Tibial nerve (tissue), 4 donors: ENCODE measurements at places on chromosomes 3 and 15. TPM values are rescaled to one million over a fixed set of nuclear protein-coding genes. Genes with fewer than 3 reads are reported as not detected.
A peak's percentile ranks its signal among the peaks of the same experiment; 100 is the strongest.

- DNase-seq: no peak
Observed at GRCh38 chr15:71660501-71660900, 149.9 kb upstream of the NR2E3 start.

DNA sequence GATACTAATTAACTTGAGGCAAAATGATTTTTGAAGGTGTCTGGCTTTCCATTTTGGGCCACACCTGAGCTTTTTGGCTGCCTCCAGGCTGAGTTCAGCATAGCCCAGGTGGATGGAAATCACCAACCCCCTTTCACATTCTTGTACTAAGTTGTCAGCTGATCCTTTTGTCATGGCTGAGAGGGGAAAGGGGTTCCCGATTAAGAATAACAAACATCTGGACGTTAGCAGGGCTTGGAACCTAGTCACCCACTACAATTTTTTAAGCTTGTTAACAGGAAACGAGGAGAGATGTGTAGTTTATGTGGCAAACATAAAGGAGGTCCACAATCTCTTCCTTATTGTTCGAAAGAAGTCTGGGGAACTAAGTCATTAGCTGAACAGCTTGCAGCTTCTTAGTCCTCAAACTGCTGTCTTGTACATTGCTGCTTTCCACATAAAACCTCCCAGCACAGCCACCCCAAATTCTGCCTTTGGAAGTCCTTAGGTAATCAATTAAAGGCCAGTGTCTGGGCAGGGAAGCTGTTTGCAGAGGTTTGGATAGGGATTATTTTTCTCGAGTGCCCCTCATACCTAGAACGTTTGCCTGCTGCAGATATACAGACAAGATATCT is 5.0 kb downstream of the NR2F2 start:
- no peak for DNase-seq

DNA sequence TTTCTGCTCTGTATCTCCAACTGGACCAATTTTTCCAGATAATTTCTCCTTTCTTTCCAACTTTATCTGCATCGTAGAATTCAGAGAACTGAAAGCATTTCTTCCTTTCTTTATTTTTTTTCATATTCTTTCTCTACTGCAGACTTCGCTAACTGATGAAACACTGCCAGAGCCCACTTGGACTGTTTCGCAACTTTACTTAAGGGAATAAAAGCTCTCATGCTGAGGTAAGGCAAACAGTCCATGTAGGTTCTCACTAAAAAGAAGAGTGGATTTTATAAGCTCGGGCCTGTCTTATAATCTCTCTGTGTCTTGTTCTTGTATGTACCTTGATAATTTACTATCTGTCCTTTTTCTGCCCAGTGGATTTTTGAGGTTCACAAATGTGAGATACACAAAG is 163.5 kb downstream of the CNTN4 start:
- DNase-seq: peak; percentile 35

GRCh38 chr3:140391061-140391460 is 286.8 kb upstream of the TRIM42 start:
- DNase-seq: no peak

GRCh38 chr3:161401389-161401788 is 30.1 kb upstream of the SPTSSB start:
- no peak for DNase-seq

DNA sequence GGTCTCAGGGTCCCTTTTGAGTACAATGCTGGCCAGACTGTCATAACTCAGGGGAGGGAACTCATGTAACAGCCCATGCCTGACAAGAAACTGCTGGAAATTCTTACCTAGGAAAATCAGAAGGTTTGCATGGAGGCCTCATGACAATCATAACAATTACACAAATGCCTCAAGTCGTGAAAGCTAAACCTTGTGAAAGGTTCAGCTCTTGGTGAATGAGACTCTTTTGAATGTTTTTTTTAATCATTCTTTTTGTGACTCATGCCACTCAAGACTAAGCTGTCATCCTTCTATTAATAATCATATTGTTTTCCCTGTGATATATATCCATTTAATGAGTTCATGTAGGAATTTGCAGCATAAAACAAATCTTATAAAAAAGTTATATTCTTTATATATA is 61.4 kb upstream of the LEKR1 start:
- DNase-seq: no peak

MYL3 gene
- 7.6 TPM for total RNA-seq

MEGF11 gene
- 7.3 TPM for total RNA-seq

FAM227B gene
- total RNA-seq: 14.2 TPM
